Left ventricle myocardium superior (tissue), 1 donor: ENCODE measurements at places on chromosomes 12 and 14. TPM values are rescaled to one million over a fixed set of nuclear protein-coding genes. Genes with fewer than 3 reads are reported as not detected.

The KIF21A gene
- total RNA-seq: 55.3 TPM

The TOMM20L gene
- total RNA-seq: not detected

The HVCN1 gene
- total RNA-seq: 10.4 TPM

DNA sequence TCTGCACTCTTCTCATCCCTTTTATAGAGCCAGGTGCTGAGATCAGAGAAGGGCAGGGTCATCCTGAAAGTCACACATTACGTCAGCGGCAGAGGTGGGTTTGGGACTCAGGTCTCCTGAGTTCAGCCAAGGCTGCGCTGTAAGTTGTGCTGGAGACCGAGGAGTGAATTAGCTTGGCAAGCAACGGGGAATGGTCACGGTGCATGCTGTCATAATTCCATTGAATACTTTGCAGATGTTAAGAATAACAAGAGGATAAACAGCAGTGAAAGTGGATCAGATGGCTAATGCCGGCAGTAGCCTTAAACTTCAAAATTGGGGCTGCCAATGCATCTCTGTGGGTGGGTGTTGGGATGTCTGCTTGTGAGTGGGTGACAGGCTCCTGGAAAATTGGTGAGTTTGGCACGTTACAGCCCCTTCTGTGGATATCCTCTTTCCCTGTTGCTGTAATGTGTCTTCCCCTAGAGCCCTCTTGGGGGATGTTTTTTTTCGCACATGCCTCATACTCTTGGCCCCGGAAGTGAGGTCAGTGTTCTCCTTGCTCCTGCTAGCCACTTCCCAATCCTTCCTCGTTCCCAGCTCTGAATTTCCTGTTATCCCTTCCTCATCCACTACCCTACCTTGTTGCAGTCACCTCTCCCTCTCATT is 287.1 kb upstream of the SRRM4 start:
- peak; percentile 36 for DNase-seq
